ENCODE measurements at places on chromosomes 6 and 20. TPM values are rescaled to one million over a fixed set of nuclear protein-coding genes. Genes with fewer than 3 reads are reported as not detected.

Gene LSM14B
- 9.5 TPM for total RNA-seq

Gene TLDC2
- total RNA-seq, result 0.43 TPM

Gene VNN1
- total RNA-seq, result 92.3 TPM

Gene PRDM13
- not detected for total RNA-seq

Gene RXRB
- total RNA-seq, result 10.8 TPM

Gene BPIFB1
- total RNA-seq, result not detected

Gene RANBP9
- total RNA-seq, result 16.6 TPM

Gene MRS2
- total RNA-seq, result 13.4 TPM

Gene CAPN11
- 0.22 TPM for total RNA-seq

Gene TRIM15
- 9.8 TPM for total RNA-seq

Gene OPN5
- total RNA-seq, result not detected

Gene TBC1D22B
- 4.0 TPM for total RNA-seq

DNA sequence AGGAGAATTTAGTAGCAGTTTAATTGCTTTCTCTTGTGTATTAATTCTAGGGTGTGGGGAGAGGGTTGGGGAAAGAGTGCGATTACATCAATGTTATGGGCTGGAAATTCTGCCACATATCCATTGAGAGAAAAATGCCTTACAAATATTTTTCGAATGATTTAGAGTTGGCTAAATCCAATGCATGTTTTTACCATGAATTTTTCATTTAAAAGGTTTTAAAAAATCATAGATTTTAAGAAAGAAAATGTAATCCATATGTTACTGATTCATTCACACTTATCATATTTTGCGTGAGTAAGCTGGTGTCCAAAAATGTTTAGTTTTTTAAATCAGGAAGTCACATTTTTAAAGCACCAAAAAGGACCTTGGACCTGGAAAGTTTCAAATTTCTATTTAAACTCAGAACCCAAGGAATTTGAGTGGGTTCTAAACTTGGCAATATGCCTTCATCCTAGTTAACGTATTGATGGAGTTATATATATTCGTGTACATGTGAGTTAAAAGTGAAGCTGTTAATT is 627.4 kb upstream of the CITED2 start:
- peaks cover 5% of the 10 kb centered on the region for H3K4me1 ChIP-seq
- H3K27ac ChIP-seq, result no peak overlapping the region
- DNase-seq, result no peak
- no peak overlapping the region for H3K4me3 ChIP-seq
- H3K36me3 ChIP-seq, result no peaks in the 10 kb centered on the region

GRCh38 chr20:63215101-63216040 is 560 bp downstream of the YTHDF1 start:
- H3K27ac ChIP-seq, result peak overlapping the region; percentile 54
- H3K4me1 ChIP-seq, result peaks cover 11% of the 10 kb centered on the region
- no peak for DNase-seq
- peaks cover 30% of the 10 kb centered on the region for H3K36me3 ChIP-seq
- H3K27me3 ChIP-seq, result no peaks in the 10 kb centered on the region
- peak overlapping the region; percentile 95 for H3K4me3 ChIP-seq

GRCh38 chr6:150251566-150252186 is 108.8 kb downstream of the PPP1R14C start:
- H3K4me1 ChIP-seq, result no peaks in the 10 kb centered on the region
- DNase-seq, result no peak
- no peak overlapping the region for H3K27ac ChIP-seq
- no peaks in the 10 kb centered on the region for H3K27me3 ChIP-seq
- no peaks in the 10 kb centered on the region for H3K36me3 ChIP-seq
- H3K4me3 ChIP-seq, result no peak overlapping the region

DNA sequence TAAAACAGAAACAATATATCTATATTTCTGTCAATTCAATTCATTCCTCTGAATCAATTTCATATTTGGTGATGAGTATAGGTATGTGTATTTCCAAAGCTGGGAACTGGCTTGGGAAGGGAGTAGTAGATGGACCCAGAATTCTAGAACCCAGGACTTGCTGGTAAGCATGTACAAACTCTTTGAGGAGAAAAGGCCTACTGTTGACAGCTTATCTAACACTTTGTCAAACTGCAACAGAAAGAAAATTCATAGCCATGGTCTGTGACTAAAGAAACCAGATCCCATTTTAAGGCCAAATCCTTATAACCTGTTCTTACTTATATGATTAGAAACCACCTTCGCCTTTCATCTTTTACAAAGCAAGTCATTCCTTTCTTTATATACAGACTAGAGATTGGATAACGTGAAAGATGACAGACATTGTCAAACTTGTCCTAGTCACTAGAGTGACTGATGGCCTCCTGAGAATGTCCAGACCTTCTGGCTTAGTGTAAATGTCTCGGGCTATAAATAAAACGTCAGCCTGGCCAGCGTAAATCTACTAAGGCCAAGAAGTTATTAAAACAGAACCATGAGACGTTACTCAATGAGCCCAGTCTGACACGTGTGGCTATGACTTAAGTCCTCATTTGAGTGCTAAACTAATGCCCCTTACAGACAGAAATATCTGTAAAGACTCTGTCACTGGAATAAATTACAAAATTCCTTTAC is 152.3 kb downstream of the ALDH8A1 start:
- H3K4me1 ChIP-seq, result no peaks in the 10 kb centered on the region
- no peak overlapping the region for H3K27ac ChIP-seq
- H3K36me3 ChIP-seq, result no peaks in the 10 kb centered on the region
- no peaks in the 10 kb centered on the region for H3K27me3 ChIP-seq

GRCh38 chr20:58486207-58486606 is 29.0 kb downstream of the APCDD1L start:
- DNase-seq, result no peak
- H3K27me3 ChIP-seq, result no peaks in the 10 kb centered on the region
- H3K4me1 ChIP-seq, result no peaks in the 10 kb centered on the region
- no peaks in the 10 kb centered on the region for H3K36me3 ChIP-seq

DNA sequence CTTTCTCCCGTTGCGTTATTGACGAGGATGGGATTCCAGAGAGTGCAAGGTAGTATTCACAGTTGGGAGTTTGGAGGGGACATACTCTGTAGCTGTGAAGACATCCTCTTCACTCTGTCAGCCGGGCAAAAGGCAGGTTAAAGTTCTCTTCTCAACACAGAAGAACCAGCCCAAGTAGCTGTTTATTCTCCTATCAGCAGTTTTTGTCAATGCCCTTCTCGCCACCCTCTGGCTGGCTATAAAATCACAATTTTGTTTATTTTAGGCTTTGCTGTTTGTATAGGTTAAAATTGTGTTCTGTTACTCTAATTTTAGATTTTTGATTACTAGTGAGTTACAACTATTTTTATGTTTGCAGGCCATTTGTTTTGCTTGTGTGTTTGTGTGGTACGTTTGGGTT is 37.9 kb upstream of the MAS1 start:
- H3K27me3 ChIP-seq, result no peaks in the 10 kb centered on the region
- H3K27ac ChIP-seq, result no peak overlapping the region

GRCh38 chr6:26571592-26572296 is 25.0 kb upstream of the ABT1 start:
- H3K4me1 ChIP-seq, result no peaks in the 10 kb centered on the region
- no peaks in the 10 kb centered on the region for H3K36me3 ChIP-seq
- H3K4me3 ChIP-seq, result peak overlapping the region; percentile 51
- peaks cover 6% of the 10 kb centered on the region for H3K27me3 ChIP-seq

DNA sequence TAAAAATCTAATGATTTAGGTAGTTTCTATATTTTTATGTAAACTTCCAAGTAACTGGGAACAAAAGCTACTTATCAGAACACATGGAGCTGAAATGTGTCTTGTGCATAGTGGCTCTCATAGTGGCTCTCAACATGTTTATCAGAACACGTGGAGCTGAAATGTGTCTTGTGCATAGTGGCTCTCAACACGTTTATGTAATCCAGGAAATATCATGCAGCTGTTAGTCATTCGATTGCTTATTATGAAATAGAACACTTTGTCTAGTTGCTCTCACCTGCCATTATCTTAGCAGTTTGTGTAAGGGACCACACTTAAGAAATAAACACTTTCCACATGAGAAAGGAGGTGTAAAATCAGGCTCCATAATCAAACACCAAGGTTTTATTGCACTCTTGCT is 119.2 kb upstream of the ASCC3 start:
- no peaks in the 10 kb centered on the region for H3K36me3 ChIP-seq
- H3K4me1 ChIP-seq, result no peaks in the 10 kb centered on the region
- DNase-seq, result no peak
- H3K27me3 ChIP-seq, result no peaks in the 10 kb centered on the region
- H3K4me3 ChIP-seq, result no peak overlapping the region
- no peak overlapping the region for H3K27ac ChIP-seq

- no peak overlapping the region for H3K27ac ChIP-seq
- no peaks in the 10 kb centered on the region for H3K27me3 ChIP-seq
- H3K36me3 ChIP-seq, result no peaks in the 10 kb centered on the region
- H3K4me1 ChIP-seq, result peaks cover 3% of the 10 kb centered on the region
- no peak overlapping the region for H3K4me3 ChIP-seq
- peak; percentile 40 for DNase-seq
Observed at GRCh38 chr20:64246616-64247306, 8.8 kb upstream of the PCMTD2 start.

- H3K27me3 ChIP-seq, result no peaks in the 10 kb centered on the region
- peak overlapping the region; percentile 68 for H3K27ac ChIP-seq
- no peaks in the 10 kb centered on the region for H3K36me3 ChIP-seq
- peaks cover 9% of the 10 kb centered on the region for H3K4me1 ChIP-seq
- H3K4me3 ChIP-seq, result no peak overlapping the region
Observed at GRCh38 chr6:7163661-7164071, 55.9 kb downstream of the RREB1 start.

DNA sequence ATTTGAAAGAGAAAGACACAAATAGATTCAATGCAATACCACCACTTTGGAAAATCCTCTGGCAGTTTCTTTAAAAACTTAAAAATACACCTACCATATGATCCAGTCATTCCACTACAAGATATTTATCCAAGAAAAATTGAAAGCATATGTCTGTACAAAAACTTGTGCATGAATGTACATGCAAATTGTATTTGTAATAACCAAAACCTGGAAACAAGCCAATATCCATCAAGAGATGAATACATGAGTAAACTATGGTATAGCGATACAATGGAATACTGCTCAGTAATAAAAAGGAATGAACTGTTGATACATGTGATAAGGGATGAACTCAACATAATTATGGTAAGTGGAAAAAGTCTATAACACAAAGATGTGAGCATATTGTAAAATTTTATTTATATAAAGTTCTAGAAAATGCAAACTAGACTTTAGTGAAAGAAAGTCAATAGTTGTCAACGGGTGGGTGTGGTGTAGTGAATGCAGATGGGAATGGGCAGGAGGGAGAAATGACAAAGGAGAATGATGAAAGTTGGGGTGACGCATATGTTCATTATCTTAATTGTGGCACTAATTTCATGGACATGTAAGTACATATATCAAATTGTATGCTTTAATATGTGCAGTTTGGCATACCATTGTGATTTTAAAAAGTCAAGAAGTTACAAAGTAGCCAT is 347.5 kb downstream of the SAMD5 start:
- no peak for DNase-seq
- H3K36me3 ChIP-seq, result no peaks in the 10 kb centered on the region
- H3K4me3 ChIP-seq, result no peak overlapping the region

GRCh38 chr20:8260837-8261251 is 128.8 kb downstream of the PLCB1 start:
- no peaks in the 10 kb centered on the region for H3K27me3 ChIP-seq
- no peaks in the 10 kb centered on the region for H3K36me3 ChIP-seq
- no peak for DNase-seq
- H3K4me1 ChIP-seq, result no peaks in the 10 kb centered on the region
- no peak overlapping the region for H3K4me3 ChIP-seq
- H3K27ac ChIP-seq, result no peak overlapping the region

GRCh38 chr20:37257988-37258387 is 3.6 kb downstream of the GHRH start:
- H3K4me3 ChIP-seq, result no peak overlapping the region
- no peaks in the 10 kb centered on the region for H3K4me1 ChIP-seq
- H3K36me3 ChIP-seq, result no peaks in the 10 kb centered on the region
- no peak for DNase-seq
- H3K27me3 ChIP-seq, result no peaks in the 10 kb centered on the region
